Effector memory CD4-positive, alpha-beta T cell (primary cell): ENCODE measurements at places on chromosomes 2 and 18.

DNA sequence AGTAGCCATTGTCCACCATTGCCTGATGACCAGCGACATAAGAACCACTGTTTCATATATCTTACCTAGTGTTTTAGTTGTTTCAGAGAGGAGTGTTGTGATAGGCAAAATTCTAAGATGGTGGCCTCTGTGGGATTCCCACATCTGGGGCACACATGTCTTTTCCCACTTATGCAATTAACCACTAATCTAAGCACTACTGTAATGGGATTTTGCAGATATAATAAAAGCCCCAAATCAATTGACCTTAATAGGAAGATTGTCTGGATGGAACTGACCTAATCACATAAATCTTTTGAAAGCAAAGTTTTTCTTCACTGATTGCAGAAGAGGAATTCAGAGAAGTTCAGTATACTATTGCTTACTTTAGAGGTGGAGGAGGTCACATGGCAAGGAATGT lies 469.9 kb downstream of the NUP35 start:
- no peak for DNase-seq

- DNase-seq: no peak
Observed at GRCh38 chr2:69375494-69376353, 11.3 kb downstream of the GFPT1 start.

DNA sequence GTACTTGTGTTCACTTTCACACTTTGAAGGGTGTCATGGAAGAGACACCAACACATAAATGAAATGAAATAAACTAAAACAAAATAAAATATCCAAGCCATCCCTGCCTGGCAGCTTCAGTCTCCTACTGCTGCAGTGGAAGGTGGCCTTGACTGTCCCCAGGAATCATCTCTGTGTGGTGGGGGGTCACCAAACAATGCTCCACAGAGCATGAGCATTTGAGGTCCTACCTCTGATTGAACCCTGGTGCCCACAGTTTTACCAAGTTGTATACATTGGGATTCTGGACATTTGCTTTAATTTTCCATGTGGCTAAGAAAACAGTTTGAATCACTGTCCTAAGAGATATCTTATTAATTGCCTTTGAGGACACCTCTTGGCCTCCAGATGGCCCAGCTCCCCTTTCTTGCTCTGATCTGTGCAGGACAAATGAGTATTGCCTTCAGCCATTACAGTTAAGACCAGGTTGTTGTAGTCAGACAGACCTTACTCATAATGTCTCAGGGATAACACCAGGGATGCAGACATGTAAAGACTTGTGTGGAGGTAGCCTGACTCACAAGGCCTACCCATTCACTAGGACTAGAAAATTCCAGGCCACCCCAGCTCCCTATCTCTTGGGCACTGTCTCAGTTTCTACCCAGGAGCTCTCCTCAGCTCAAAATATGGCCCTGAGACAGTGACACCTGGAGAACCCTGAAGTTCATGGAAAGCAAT lies 195.0 kb downstream of the MYCN start:
- no peak for DNase-seq

GRCh38 chr2:39665811-39666490 lies at the start of gene TMEM178A:
Gene TMEM178A (plus strand): TSS chr2:39665917. CDS start chr2:39665975, 58 bp downstream.
- no peak for DNase-seq

DNA sequence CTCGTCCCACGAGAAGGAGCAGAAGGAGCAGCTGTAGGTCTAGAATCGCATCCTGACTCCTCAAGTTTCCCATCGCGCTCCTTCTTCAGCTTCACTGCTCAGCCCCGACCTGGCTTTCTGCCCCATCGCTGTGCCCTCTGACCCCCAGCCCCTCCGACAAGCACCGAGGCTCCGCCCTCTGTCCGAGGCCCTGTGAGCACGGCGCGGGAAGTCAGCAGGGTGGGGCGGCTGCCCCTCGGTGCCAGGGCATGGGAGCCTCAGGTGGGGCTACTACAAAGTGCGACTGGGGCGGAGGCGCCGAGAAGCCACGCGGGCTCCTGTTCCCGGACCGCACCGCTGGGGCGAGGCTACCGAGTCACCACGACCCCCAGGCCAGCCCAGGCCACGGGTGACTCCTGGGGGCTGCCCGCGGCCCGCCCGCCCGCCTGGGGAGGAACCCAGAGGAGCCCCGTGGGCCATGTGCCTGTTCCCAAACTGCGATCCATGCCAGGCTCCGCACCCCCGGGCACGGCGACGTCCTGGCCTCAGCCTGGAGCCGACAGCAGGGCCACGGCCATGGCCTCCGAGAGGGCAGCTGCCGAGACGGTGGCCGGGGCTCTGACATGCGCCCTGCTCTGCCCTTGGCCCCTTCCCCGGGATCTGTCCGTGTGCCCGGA lies 36.6 kb upstream of the ID2 start:
- no peak for DNase-seq

DNA sequence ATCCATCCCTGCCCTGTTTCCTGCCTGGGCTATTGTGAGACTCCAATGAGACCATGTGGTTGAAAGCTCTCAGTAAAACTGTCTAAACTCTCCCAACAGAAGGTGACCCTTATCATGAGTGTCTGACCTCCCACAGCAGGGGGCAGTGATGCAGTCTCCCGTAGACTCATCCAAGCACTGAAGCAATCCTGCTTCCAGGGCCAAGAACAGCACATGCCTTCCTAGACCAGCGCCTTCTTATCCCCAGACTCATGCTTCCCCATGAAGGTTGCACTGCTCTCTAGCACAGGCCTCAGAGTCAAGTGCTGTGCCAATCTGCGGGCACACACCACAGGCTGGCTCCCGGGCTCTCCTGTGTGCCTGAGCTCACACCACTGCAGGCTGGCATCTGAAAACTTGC lies 112.3 kb downstream of the TNS1 start:
- no peak for DNase-seq

DNA sequence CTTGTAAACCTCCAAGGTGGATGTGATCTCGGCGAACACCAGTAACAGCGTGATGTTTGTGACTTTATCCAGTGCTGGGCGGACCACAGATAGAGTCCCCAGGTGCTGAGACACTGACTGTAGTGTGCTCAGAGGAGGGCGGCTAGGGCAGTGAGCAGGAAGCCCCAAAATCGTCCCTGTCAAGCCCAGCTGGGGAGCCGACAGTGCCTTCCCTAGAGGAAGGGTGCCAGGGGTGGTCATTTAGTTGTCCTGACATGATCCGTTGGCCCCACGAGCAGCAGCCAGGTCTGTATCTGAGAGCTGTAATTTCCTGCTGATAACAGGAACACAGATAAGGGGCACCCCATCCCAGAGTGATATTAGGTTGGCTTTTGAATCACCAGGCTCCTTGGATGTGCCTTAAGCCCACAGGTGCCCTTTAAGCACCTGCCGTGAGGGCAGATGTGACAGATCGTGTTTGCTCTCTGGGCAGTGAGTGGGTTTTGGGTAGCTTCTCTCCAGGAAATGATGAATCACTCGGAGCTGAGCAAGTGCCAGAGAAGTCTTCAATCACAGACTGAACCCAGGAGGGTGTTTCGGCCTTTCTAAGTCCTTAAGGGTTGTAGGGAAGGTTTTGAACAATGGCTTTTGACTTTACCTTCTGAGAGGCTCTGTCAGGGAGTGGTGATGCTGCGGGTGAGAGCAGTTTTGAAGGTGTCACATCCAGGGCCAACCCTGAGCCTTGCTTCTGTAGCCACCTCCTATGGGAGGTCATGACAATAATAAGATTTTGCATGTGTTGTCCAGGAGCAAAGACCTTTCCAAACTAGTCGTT lies 7.7 kb downstream of the LPIN1 start:
- DNase-seq: peak; percentile 64

DNA sequence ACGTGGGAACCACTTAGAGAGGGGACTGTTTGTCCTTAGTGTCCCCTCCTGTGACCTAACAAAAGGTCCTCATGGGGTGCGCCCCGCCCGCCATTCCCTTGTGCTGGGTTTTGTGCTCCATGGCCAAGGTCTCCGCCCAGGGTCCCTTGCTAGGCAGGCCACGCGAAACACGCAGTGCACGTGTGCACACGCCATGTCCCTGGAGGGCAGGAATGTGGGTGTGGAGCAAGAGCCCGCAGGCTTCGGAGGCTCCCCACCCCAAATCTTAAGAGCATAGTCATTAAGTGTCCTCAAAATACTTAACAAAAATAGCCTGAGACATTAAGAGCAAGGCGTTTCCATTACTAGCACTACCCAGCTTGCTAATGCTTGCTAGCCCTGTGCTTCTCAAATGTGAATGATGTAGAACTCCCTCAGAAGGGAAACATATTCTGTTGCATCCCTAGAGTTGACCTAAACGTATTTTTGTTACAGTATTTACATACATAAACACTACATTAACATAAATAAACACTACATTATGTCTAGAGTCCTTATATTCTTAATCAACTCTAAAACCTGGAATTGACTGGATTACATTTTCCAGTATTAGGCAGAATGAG lies 117.6 kb upstream of the APCDD1 start:
- DNase-seq: no peak

DNA sequence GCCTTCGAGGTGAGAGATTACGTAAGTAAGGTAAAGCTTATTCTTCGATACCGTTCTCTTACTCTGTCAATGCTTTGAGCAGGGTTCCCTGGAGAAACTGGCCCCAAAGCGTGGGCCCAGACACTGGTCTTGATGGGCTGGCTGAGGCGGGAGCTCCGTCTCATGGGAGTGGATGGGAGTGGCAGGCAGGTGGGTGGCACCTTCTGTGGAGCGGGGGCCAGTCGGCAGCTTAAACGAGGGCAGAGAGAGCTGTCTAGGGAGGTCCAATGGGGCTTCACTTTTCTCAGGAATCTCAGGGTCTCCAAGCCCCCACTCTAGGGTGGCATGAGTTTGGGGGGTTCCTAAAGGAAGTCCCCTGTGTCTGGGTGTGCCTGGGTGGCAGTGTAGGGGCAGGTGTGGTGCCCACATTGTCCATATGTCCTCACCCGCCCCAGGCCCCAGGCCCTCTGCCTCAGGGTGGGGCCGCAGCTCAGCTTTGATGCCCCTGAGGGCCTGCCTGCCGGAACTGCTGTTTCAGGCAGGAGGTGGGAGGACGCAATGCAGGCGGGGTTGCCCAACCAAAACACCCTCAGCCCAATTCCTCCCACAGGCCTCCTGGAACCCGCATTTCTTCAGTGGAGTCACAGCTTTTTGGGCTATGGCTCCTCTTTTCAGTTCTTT lies 32.5 kb upstream of the FOSL2 start:
- DNase-seq: no peak

- DNase-seq: no peak
Observed at GRCh38 chr2:30797381-30798015, 9.7 kb downstream of the CAPN13 start.

DNA sequence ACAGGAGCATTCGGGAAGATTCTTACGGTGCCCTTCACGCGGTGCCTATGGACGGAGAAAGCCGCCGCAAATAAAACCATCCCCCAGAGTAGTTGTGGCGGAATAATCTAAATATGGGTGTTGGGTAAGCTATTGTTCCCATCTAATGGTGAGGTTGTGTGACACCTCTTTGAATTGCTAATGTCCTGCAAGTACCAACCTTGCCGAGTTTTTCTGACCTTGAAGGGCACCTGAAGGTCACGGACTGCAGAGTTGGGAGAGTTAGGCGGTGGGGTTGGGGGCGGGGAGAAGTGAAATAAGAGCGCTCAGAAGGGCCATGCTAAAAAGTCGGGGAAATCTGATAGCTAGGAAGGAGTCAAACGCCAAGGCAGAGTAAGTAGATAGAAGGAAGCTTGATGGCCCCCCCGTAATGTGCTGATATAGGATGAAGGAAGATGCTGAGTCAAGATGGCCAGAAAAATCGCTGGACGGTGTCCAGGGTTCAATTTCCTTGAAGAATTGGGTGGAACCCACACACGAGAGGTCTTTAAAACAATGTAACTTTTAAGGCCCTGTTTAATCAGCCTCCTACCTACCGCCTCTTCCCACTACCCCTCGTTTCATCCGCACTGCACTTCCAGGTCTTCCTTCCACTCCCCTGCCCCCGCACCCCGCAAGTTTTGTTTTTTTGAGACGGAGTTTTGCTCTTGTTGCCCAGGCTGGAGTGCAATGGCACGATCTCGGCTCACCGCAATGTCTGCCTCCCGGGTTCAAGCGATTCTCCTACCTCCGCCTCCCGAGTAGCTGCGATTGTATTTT lies 600 bp downstream of the KATNAL2 start:
- no peak for DNase-seq

GRCh38 chr2:39362595-39362994 lies 74.5 kb downstream of the MAP4K3 start:
- DNase-seq: no peak

DNA sequence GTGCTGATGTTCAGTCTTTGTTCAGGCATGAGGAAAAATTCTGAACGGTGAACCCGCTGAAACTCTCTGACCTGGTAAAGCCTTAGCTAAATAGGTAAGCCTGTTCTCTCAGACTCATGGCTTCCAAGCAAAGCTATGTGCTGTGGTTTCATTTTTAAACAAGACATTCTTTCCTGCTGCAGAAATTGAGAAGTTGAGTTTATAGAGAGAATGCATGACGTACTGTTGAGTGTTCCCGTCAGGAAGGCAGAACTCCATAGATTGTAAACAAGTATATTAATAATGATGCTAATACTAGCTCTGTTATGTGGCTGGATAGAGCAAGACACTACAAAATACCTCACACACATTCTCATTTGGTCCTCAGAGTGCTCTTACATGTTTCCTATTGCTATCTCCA lies 424.0 kb upstream of the CRIM1 start:
- no peak for DNase-seq

DNA sequence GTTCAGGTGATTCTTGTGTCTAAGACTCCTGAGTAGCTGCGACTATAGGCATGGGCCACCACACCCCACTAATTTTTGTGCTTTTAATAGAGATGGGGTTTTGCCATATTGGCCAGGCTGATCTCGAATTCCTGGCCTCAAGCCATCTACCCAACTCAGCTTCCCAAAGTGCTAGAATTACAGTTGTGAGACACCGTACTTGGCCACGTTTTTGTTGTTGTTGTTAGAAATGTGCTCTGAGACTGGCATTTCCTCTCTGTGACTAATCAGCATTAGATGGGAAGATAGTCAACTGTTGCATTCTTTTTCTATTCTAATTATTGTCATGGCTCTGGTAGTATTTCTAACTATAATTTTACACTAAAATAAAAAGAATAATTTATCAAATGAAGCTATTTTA lies 191.7 kb downstream of the CAMKMT start:
- no peak for DNase-seq

GRCh38 chr2:108614043-108614545 lies 79.8 kb downstream of the LIMS1 start:
- no peak for DNase-seq

DNA sequence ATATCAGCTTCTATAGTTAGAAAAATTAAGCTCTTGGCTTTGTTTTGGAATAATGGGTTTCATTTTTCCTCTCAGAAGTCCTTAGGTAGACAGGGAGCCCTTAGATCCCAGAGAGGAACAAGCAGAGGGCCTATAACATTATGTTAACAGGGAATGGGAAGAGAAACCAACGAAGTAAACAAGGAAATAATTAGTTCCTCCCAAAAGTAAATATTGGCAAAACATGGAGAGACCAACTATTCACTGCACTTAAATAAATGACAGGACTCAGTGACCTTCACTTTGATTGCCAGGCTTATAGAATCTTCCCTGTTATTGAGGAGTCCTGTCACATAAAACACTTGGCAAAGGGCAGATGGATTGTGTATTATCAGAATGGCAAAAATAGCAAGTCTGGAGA lies 5.3 kb downstream of the CRIM1 start:
- no peak for DNase-seq

DNA sequence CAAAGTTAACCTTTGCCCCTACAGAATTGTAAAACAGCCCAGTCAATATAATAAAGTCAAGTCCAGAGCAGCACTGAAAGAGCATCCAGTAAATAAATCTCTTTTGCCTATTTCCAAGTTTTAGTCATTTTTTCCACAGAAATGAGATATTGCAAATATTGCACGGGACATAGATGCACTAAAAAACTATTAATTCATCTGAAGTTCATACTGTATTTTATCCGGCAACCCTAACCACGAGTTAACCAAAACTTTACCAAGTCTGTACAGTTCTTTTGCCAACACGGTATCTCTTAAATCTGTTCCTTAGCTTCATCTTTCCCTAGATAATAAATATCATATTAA lies 484 bp upstream of the ASNSD1 start:
- no peak for DNase-seq
